ENCODE measurements at places on chromosomes 1 and 21.

- no peak for DNase-seq
Measured at GRCh38 chr1:62268315-62268714, 50.9 kb downstream of the KANK4 start.

DNA sequence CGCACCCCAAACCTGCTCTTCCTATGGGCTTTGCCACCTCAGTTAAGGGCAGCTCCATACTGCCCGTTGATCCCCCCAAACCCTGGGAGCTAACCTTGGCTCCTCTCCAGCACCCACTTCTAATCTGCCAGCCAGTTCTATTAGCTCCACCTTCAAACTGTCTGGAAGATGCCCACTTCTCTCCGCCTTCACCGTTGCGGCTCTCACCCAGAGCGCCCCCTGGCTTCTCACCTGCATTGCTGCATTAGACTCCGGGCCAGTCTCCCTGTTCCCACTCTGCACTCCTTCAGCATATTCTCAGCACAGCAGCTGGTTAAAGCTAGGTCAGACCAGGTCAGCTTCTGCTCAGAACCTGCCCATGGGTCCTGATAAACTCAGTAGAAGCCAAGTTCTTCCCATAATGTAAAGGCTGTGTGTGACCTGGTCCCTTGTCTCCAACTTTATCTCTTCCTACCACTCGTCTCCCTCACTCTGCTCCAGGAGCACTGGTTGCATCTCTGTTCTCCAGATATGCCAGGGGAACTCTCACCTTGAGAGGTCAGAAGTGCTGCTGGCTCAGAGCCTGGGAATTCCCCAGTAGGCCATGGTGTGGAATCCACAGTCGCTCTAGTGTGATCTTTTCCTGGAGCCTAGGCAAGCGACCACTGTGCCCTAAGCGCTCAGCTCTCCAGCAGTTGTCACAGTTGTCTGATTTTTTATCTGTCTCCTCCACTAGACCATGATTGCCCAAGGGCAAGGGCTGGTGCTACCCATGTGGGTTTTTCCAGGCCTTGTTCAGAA lies 150.3 kb downstream of the HMGB4 start:
- no peak for DNase-seq

- DNase-seq: no peak
Measured at GRCh38 chr1:38009088-38009840, 3.3 kb upstream of the UTP11 start.

DNA sequence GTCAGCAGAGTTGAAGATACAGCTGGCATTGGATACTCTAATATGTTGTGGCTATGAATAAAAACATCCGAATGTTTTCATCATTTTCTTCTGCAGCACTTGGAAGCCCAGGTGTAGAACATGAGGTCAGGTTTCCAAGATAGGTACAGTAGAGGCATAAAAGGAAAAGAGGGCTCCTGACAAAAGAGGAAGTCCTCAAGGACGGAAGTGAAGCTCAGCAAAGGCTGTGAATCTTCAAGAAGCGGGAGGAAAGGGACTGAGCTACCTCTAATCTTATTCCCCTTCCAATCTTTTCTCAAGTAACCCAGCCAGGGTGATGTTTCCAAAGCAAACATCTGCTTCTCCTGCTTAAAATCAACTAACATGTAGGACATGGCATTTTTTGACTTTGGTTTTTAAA lies 4.4 kb upstream of the PIK3C2B start:
- no peak for DNase-seq

GRCh38 chr1:221394011-221394544 lies 347.8 kb downstream of the DUSP10 start:
- no peak for DNase-seq

DNA sequence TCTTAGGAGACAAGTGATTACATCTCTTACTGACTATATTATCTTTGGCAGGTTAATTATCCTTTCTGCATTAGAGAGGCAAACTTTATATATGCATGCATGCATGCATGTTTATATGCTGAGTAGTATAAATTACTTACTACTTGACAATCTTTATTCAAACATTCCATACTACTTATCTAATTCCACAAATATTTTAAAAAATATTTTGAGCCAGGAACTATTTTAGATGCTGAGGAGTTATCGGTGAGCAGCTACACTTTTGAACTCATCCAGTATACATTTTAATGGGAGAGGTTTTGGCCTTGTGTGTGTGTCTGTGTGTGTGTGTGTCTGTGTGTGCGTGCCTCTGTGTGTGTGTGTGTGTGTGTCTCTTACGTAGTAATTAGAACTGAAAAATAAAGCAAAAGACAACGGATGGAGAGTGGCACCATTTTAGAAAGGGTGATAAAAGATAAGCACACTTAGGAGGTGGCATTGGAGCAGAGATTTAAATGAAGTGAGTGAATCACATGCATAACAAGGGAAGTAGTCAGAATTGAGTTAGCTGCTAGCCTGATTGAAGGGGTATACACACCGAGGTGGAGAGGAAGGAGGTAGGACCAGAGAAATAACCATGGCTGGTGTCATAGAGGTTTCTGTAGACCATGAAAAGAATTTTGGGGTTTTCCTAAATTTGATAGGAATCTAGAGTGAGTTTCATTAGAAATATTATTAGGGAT lies 1488.4 kb downstream of the MRPL39 start:
- DNase-seq: no peak

GRCh38 chr1:115982400-115982799 lies 6.1 kb downstream of the SLC22A15 start:
- no peak for DNase-seq

- no peak for DNase-seq
Measured at GRCh38 chr1:161779393-161779792, 13.3 kb downstream of the ATF6 start.

GRCh38 chr1:183515002-183515689 lies 42.8 kb downstream of the SMG7 start:
- DNase-seq: no peak
